HuH-7 (cell line): ENCODE measurements at places on chromosomes 1 and 21.

GRCh38 chr21:35426897-35427296, 377.8 kb upstream of the RUNX1 start:
- DNase-seq: no peak

- no peak for DNase-seq
These were observed 66.2 kb downstream of the PGM1 start for GRCh38 chr1:63659448-63659847.

- no peak for DNase-seq
These were observed 82.0 kb downstream of the RPAP2 start for GRCh38 chr1:92380867-92381266.

GRCh38 chr1:227911376-227911775, 36.4 kb downstream of the WNT9A start:
- no peak for DNase-seq

DNA sequence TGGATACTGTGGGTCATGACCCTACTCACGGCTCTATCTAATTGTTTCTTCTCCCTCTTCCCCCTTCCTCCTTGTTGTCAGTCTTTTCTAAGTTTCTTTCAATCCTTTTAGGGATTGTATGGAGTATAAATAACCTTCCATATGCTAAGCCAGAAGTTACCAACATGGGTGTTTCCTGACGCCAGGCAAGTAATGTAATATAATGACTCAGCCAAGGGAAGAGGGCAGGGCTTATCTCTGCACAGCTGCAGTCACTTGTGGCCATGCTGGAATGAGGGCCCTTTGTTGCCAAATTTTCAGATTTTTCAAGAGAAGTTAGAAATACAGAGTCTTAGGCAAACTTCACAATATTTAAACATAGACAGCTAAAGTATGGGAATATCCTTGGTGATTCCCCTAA, 194.6 kb downstream of the ST6GALNAC3 start:
- no peak for DNase-seq

DNA sequence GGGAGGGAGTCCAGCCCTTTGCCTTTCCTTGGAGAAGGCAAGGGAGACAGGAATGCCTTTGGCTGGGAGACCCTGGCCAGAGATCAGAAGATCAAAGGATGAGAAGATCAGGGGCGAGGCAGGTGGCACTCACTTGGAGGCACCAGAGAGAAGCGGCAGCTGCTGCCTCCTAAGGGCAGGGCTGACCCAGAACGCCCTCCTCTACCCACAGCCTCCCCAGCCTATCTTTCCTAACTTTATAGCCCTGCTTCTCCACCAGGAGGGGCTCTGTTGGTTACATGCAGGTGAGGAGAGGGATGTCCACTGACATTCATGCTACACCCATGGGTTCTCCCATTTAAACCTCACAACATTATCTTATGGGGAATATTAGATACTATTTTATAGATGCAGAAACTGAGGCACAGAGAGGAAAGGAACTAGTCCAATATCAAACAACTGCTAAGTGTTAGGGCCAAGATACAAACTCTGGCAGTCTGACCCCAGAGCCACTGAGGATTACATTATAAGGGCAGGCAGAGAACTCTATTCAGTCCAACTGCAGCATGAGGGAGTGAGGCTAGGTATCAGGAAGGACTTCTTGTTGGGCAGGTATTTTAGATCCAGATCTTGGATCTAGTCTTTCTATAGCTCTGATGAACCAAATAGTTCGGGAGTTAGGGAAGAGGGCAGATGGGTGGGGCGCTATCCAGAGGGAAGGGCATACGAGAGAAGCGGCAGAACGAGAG, 19.9 kb downstream of the LGR6 start:
- peak; percentile 76 for DNase-seq

DNA sequence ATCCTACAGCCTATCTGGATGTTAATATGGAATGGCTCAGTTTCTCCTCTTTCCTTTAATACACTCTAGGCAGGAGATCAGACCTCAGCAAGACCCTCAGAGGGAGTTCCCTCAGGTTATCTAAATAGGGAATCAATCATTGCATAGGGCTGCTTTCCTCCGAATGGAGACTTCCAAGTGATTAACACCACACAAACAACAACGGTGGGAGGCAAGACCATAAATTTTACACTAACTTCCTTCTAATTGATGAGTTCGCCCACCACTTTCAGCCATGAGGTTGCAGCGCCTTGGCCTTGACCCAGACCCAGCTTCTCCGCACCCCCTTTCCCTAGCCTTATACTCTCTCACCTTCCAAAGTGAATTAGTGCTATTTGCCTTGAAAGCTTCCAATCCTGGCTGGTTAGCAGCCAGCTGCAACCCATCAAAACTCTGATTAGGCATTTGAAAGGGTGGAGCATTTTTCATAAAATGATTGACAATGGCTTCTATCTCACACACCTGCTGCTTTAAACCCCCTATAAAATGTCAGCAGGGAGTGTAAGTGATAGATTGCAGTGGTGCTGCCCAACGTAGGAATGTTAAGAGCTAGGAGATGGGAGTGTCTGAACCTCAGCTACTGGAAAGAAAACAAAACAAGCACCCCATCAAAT, 534.9 kb upstream of the USP24 start:
- no peak for DNase-seq

- DNase-seq: peak; percentile 62
These were observed at the start of gene SYPL2 for GRCh38 chr1:109466452-109467300. SYPL2 (plus strand) TSS chr1:109466546; CDS start chr1:109466844, 298 bp downstream.

DNA sequence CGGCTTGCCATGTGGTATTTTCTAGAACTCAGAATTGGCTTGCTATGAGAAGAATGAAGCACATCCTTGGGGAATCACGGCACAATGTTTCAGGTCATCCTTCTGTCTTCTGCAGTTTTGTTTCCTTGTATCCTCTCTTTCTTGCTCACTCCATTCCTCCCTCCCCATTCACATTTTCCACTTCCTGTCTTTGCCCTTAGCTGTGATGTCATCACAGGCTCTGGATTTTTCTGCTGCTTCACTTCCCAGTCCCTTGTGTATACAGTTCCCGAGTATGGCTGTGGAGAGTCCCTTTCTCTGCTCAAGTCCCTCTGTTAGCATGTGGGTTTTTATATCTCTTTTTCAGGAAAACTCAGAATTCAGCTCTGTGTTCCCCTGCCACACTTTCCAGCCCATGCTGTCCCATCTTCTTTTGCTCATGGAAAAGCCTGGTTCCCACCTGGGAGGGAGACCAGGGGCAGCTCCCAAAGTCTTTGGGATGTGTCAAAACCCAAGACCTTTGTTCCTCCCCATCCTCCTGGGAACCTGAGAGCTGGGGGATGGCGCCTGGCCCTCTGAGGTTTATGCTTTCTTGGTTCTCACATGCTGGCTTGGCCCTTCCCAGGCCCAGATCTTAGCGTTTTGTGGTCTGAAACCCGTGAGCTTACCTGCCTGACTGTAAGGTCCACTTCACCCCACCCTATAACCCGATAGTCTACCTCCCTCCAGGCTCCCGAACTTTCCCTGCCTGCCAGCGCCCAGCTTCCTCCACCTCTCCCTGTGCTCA, 4.8 kb upstream of the RGS16 start:
- DNase-seq: no peak

DNA sequence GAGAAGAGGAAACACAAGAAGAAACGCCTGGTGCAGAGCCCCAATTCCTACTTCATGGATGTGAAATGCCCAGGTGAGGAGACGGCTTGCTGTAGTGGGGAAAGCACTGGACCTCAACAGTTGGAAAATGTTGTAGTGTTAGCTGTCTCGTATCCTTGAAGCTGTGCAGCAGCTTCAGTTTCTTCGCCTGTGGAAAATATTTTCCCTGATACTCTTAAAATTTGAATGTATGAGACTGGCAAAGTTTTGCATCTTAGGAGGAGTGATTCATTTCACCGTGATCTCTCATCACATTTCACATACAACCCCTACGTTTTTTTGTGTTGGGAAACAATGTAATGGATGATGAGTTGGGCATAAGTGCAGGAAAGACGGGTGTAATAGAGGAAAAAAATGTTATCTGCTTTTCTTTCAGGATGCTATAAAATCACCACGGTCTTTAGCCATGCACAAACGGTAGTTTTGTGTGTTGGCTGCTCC, 629 bp downstream of the RPS27 start:
- DNase-seq: no peak

- peak; percentile 24 for DNase-seq
These were observed 1.1 kb upstream of the ABCD3 start for GRCh38 chr1:94416901-94417727.

GRCh38 chr1:56084246-56084645, 495.1 kb downstream of the PLPP3 start:
- no peak for DNase-seq

- no peak for DNase-seq
These were observed 8.3 kb upstream of the TINAGL1 start for GRCh38 chr1:31567956-31568570.

GRCh38 chr1:24036088-24036487, 56.0 kb upstream of the SRSF10 start:
- no peak for DNase-seq

GRCh38 chr1:143497374-143497747, 474.4 kb downstream of the FAM72C start:
- peak; percentile 1 for DNase-seq

- DNase-seq: no peak
These were observed 94.4 kb downstream of the SH3GLB1 start for GRCh38 chr1:86798608-86799291.

GRCh38 chr1:50251702-50252101, 143.0 kb downstream of the ELAVL4 start:
- no peak for DNase-seq

- no peak for DNase-seq
These were observed 1195.6 kb upstream of the ADGRL4 start for GRCh38 chr1:80202118-80202517.

- no peak for DNase-seq
These were observed 316.4 kb upstream of the ADGRL2 start for GRCh38 chr1:81484284-81484683.

DNA sequence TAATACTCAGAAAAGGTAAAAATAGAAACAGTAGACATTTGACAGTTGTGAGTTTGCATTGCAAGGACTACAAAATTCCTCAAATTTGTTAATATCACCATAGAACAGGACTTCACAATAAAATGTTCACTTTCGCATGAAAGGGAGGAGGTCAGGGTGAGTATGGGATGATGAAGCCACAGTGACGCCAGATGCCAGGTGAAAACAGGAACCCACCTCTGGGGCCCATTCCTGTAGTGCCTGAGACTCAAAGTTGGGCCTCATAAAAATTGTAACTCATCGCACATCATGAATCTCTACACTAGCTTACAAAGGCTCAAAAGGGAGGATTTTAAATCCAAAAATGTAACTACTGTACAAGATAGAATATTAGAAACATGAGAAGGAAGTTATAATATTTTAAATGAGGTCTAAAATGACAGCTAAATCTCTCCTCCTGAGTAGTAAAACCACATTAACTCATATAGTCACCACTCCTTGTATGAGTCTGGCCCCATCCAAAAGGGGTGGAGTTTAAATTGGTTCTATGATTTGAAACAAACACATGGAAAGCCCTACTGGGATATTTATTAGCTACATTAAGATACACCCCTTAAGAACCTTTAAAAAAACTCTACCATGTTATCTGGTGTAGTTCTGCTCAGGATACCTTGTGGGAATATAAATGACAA, 93.7 kb downstream of the ETS2 start:
- DNase-seq: no peak

DNA sequence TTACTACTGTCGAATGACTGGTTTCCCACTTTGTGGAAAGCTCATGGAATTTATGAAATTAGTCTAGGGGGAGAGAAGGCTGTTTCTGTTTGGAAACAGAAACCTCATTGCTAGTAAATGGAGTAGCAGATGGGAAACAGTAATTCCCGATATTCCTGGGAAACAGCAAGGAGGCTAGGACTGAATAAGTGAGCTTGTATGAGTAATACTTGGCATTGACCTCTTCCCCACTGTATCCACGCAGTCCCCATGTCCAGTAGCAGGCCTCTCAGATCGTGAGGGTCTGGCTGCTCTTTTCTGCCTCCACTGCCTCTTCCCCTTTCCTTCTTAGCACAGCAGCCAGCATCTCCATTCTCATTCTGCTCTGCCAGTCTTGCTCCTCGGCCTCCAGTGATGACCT, 75.5 kb downstream of the PRDM2 start:
- no peak for DNase-seq

DNA sequence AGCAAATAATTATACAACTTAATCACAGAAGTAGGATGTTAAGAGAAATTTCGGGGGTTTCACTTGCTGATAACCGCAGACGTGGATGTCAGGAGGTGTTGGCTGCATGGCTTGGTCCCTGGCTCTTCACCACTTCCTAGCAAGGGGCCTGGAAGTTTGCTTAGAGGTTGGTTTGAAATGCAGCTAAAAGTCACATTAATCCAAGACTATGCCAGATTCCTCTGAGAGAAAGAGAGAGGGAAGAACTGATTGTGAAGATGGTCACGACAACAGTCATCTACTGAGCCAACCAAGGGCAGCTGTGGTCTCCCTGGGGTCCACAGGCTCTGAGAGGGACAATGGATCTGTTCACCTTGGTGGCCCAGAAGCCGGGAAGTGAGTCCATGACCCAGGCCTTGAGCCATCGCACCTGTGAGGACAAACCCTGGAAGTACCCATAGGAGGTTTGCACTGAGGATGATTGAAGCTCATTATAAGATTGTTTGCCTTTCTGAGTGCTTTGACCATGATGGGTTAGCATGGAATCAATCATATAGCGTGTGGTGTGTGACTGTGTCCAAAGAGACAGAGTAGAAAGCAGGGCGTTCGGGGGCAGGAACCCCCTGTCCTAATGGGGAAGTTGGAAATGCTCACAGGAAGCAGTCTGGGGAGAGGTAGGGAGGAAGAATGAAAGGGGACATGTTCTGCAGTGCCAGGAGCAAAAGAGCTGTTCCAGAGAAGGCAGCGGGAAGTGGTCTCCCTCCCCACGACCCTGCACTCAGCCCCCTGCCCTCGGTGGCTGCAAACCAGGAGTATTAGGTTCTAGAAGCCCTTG, 47.1 kb downstream of the UMODL1 start:
- DNase-seq: no peak

DNA sequence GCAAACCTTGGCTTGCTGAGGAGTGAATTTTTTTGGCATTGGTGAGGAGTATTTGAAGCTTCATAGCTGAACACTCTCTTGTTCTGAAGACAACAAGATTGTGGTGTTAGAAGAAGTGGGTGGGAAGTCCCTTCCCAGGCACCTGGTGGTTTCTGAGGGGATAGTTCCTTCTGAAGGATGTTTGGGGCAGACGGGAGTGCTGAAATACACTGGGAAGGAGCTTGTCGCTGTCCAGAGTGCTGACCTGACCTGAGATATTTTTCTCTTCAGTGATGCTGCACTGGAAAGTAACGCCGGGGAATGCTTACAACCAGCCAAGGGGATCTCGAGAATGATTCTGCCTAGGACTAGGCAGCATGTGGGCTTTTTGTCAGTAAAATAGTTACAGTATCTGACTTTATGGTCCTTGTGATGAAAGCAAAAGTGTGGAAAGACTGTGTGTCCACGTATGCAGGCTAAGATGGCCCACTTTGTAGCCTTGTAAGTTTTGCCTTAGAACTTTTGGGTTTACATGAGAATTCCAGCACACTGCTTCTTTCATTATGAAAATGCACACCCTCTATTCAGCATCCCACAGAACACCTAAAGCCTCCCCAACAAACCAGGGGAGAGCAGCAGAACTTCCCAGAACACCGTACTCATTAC, 33.1 kb upstream of the NFASC start:
- DNase-seq: peak; percentile 59

DNA sequence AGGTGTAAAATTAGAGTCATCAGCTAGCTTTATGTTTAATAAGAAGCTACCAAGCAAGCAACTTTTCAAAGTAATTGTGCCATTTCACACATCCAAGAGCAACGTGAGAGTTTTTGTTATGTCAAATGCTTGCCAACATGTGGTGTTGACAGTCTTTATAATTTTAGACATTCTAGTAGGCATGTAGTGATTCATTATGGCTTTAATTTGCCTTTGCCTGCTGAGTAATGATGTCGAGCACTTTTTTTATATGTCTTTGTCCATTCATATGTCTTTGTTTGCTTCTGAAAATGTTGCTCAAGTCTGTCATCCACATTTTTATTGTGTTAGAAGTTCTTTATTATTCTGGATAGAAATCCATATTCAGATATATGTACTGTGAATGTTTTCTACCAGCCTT, 21.4 kb upstream of the CHIT1 start:
- DNase-seq: no peak
